ENCODE measurements at places on chromosomes 6 and 20. TPM values are rescaled to one million over a fixed set of nuclear protein-coding genes. Genes with fewer than 3 reads are reported as not detected.

Gene PLG
- total RNA-seq, result not detected

Gene NNAT
- not detected for total RNA-seq

Gene HNF4A
- total RNA-seq, result not detected

Gene BPIFB4
- total RNA-seq, result not detected

Gene OLIG3
- not detected for total RNA-seq

Gene HAO1
- total RNA-seq, result 0.07 TPM

Gene PRSS16
- total RNA-seq, result not detected

Gene EFCAB8
- 0.07 TPM for total RNA-seq

Data from pulmonary artery endothelial cell (primary cell).